ENCODE measurements at places on chromosomes 12 and 14. TPM values are rescaled to one million over a fixed set of nuclear protein-coding genes. Genes with fewer than 3 reads are reported as not detected.

The AKAP3 gene
- total RNA-seq, result 1.1 TPM

The ARHGAP9 gene
- total RNA-seq, result 9.3 TPM

The TAS2R30 gene
- 1.7 TPM for total RNA-seq

The SAMD4A gene
- 12.1 TPM for total RNA-seq

The KCNMB4 gene
- 4.3 TPM for total RNA-seq

The ARHGEF40 gene
- total RNA-seq, result 29.3 TPM

The WNK1 gene
- 88.8 TPM for total RNA-seq

The ETFBKMT gene
- total RNA-seq, result 1.0 TPM

The FBXL14 gene
- 15.0 TPM for total RNA-seq

The POMT2 gene
- 27.0 TPM for total RNA-seq

Measured in SJCRH30 (cell line).